H4 (cell line): ENCODE measurements at places on chromosomes 1 and 21. TPM values are rescaled to one million over a fixed set of nuclear protein-coding genes. Genes with fewer than 3 reads are reported as not detected.

The VANGL2 gene
- total RNA-seq: 1.2 and 1.8 TPM in 2 replicates

The GIPC2 gene
- 0.02 TPM in 1 of 2 replicates, not detected in the other for total RNA-seq

GRCh38 chr1:109218516-109218915, 4.8 kb downstream of the SARS1 start:
- DNase-seq: no peak

The GSTM4 gene
- 15.9 and 27.2 TPM in 2 replicates for total RNA-seq
